ENCODE measurements at places on chromosomes 13 and 19.

- DNase-seq = no peak
Measured at GRCh38 chr13:27605099-27605498, 15.2 kb downstream of the LNX2 start.

DNA sequence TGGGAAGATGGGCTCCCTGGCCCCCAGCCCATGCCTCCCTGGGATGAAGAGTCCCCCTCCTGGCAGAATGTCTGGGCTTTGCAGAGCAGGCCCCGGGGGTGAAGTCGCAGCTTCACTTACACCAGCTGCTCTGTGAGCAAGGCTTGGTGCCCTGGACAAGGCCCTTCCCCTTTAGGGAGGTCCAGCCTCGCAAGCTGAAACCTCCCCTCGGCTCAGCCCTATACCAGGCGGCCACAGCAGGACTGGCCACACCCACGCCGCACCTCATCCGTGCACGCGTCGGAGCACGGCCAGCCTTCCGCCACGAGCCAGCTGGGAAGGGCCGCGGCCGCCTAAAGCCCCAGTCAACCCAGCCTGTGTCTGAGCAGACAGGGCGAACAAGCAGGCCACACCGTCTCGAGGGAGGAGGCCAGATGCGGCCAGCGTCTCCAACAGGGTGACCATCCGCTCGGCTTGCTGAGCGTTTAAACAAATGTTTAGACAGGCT is 83.2 kb upstream of the MCF2L start:
- DNase-seq = no peak

DNA sequence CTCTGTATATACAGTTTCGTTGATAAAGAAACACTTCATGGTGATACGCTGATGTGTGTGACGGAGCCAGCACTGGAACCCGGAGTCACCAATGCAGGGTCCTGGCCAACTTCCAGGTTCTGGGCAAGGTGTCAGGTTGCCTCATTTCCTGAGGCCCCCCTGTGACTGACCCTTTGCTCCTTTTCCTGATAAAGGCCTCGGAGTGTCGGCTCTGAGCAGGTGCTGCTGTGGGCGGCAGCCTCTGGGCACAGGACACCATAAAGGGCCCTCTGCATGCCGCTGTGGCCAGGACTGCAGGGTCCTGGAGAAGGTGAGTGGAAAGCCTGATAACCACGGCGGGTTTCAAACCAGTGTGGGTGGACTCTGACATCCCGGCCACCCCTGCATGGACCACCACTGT is 17.3 kb upstream of the MYDGF start:
- no peak for DNase-seq

- DNase-seq = no peak
Measured at GRCh38 chr13:74761801-74762757, 627.9 kb upstream of the KLF12 start.

GRCh38 chr13:43744261-43745031 is 42.3 kb downstream of the ENOX1 start:
- no peak for DNase-seq

DNA sequence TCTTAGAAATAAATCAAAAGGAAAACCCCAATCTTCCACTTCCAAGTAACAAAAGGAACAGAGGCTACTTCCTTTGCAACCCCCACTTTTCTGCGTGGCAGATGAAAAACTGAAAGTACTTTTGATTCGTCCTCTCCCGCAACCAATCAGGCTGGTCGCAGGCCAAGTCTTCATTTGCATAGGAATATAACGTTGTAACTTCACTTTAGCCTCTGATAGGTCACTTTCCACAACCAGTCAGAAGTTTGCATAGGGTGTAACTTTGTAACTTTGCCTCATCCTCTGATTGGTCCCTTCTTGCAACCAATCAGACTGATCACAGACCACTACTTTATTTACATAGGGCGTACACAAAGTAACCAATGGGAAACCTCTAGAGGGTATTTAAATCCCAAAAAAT is 37.2 kb downstream of the TGDS start:
- no peak for DNase-seq

GRCh38 chr13:73193554-73193953 is 134.7 kb downstream of the KLF5 start:
- DNase-seq = no peak

DNA sequence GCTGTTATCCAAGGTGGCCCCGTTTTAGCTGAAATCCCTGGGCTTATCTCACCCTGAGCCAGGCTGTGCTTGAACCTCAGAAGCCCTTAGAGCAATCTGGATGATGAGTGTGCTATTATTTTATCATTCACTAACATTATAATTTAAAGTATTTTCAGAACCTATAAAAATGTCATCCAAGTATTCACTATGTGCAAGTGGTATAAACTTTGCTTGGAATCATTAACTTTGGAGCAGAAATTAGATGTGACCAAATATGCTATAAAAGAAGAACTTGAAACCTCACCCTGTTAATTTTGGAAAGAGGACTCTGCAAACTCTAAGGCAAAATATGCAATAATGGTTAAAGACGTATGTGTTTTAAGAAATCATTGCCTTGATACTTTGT is 147.5 kb downstream of the USP12 start:
- no peak for DNase-seq

DNA sequence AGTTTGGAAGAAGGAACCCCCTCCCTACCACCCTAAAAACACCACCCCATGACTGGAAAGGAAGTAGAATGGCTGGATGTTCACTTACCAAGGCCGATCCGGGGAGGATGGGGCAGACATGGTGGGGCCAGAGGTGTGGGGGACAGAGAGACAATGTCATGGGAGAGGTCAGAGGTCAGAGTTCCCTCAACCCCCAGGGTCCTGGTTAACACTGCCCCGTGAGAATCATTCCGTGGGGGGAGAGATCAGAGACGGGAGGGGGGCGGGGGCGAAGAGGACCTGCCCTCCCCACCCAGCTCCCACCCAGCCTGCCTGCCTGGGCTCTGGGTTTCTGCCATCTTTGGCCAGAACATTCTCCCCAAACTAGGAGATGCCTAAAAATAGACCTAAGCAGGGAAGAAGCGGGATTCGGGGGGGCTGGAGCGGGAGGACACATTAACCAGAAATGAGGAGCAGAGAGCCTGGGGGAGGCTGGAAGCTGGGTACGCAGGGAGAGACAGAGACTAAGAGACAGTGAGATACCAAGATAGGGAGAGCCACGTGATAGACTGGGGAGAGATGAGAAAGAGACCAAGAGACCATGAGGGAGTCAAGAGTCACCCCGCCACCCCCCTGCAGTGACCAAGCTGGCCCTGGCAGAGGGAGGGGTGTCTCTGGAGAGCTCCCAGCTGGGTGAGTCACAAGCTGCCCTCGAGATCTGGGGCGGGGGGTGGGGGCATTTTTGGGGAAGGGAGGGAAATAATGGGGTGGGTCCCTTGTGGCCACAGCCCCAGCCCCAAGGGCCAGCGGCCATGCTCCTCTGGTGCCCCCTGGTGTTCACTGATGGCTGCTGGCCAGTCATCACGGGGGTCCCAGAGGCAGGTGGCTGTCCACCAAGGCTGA is 6.1 kb upstream of the KANK2 start:
- DNase-seq = peak; percentile 15

DNA sequence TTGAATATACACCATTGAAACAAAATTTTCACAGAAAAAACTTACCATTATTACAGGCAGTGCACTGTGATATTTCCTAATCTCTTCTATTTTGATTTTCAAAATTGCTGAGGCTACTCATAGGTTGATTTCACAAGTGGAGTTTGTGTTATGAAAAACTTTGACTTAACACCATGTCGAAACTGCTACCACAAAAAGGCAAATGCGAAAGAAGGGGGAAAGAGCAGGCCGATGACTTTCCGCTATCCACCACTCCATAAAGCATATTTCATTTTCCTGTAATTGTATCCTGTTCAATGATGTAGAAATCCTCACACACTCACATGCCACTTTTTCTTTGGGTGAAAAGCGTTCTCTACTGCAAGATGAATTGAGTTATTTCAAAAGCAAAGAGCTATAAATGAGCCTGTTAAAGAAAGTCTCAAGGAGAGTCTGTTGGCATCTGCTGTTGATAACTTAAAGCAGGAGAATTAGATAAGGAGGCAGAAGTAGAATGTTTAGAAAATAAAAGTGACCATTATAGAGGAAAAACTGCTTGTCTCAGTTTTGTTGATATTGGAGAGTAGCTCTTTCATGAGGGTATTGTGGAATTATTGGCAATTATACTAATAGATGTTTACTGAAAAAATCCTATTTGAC is 18.8 kb downstream of the KL start:
- no peak for DNase-seq

DNA sequence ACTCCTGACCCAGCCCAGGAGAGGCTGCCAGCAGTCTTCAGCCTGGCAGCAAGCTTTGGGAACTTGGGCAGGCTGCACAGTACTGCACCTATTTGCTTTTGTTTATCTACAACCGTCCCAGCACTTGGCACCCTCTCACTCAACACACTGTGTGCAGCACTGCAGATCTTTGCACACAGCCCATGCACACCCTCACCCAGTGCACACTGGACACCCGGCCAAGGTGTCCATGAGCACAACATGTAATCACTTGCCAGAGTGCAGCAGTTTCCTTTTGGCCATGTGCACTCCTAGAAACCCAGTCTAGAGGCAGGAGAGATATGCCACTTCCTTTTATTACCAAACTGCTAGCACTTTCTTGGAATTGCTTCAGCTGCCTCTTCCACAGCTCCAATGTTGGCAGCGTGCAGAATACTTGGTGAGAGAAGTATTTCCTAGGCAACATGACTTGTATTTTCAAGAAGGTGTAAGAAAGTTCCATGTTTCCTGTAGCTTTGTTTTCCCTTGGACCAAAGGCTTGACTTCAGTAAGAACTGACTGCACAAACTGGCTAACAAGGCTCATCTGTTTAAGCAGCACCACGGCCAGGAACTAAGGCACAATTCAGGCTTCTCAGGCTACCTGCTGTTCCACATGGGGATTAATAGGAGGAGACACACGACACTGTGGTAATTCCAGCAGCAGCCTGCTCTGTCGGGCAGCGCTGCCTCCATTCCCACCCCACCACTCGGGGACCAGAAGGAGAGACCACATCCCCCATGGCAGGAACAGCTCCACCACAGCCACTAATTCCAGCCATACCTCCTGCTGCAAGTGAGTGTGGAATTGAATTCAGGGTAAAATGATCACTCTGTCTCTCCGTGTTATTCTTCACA is 15.3 kb downstream of the ATP7B start:
- no peak for DNase-seq

DNA sequence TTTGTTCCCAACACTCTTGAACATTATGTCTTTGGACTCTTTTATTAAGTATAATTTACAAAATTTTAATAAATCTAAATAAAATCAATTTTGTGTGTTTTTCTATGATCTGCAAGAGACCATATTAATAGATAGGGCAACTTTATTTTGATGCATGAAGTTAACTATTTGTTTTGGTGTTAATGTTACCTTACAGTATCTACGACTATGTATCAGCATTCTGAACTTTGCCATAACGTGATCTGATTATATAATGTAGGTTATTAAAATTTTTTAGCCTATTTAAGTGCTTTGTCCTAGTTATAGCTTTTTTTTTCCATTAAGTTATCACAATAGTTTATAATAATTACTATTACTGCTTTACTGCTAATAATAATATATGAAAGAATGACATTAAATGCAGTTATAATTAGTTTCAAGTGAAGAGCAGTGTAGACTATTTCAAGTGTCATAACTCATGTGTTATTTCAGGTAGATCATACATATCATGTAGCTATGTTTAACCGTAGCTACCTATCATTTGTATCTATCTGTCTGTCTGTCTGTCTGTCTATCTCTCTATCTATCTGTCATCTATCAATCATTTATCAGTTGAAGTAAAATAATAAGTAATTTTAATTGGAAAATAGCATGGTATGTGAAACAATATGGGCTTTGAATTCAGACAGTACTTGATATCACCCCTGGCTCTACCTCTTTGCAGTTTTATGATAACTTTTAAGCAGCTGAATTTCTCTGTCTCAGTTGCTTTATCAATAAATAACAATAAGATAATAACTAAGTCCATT is 229.7 kb downstream of the GPC5 start:
- no peak for DNase-seq

- no peak for DNase-seq
Measured at GRCh38 chr13:71358218-71358617, 508.8 kb downstream of the DACH1 start.

GRCh38 chr13:28499609-28500008 is 4.7 kb upstream of the FLT1 start:
- DNase-seq = no peak

- DNase-seq = no peak
Measured at GRCh38 chr19:51354742-51355148, 11.4 kb downstream of the ETFB start.

DNA sequence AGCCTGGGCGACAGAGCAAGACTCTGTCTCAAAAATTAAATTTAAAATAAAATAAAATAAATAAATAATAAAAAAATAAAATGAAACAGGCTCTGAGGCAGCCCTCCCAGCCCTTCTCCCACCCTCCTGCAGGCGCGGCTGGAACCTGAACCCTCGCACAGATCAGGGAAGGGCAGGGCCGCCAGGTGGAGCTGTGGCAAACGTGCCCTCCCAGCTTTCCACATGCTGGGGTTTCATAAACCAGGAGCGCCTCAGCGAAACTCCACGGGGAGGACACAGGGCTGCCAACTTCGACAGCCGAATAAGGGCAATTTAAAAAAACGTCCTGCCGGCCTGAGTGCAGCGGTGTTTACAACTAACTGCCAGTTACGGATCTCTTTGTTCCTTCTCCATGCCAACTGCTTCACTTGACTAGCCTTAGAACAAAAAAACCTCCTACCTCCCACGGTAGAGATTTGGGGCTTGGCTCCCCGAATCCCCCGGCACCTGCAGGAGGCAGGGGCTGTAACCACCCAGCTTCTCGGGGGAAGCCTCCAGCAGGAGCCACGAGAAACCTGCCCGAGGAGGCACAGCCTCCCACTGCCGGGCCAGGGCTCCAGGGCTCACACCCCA is 15.9 kb downstream of the ZNF787 start:
- no peak for DNase-seq

DNA sequence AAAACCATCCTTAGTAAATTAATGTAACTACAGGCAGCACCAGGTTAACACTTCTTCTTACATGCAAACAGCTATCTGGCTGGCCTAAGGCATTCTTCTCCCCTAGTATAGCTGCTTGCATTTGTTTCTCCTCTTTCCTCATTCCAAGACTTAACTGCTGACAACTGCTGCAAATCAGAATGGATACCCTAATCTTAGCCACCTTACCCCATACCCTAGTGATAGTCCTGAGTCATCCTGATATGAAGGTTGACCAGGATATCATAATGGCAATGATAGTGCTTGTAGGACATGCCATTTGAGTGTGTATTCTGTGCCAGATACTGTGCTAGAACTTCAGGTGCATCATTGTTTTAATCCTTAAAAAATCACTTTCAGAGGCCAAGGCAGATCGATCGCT is 138.2 kb upstream of the MAB21L1 start:
- DNase-seq = no peak

GRCh38 chr13:70694996-70695715 is 586.9 kb upstream of the KLHL1 start:
- DNase-seq = no peak

GRCh38 chr13:79486433-79487188 is 5.7 kb downstream of the NDFIP2 start:
- no peak for DNase-seq

DNA sequence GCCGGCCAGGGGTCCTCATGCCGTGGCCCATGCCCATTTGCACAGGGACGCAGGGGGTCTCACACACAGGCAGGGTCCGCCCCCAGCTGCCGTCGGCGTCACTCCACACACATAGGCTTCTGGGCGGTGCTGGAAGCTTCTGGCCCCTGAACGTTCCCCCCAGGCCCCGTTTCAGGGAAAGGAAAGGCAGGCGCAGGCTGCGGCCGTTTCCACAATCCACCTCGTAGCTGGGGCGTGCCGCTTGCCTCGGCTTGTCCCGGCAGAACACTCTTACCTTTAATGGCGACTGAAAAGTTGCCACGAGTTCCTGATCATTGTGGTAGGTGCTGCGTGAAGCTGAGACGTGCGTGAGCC is 53.4 kb downstream of the MCF2L start:
- DNase-seq = no peak

GRCh38 chr13:37443538-37443937 is 155.0 kb downstream of the POSTN start:
- no peak for DNase-seq

Data from activated gamma-delta T cell treated with anti-CD3 and anti-CD28 coated beads, Interleukin-2, amount 50 U/mL, for 16 hours (primary cell).